ENCODE measurements at places on chromosomes 2 and 18.

DNA sequence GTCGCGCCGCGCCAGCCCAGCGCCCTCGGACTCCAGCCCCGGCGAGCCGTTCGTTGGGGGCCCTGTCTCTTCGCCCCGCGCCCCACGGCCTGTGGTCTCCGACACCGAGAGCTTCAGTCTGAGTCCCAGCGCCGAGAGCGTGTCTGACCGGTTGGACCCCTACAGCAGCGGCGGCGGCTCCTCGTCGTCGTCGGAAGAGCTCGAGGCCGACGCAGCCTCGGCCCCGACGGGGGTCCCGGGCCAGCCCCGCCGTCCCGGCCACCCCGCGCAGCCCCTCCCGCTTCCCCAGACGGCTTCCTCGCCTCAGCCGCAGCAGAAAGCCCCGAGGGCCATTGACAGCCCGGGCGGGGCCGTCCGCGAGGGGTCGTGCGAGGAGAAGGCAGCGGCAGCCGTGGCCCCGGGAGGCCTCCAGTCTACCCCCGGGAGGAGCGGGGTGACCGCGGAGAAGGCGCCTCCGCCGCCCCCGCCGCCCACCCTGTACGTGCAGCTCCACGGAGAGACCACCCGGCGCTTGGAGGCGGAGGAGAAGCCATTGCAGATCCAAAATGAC, 1.4 kb downstream of the PHLPP1 start:
- DNase-seq, result no peak

DNA sequence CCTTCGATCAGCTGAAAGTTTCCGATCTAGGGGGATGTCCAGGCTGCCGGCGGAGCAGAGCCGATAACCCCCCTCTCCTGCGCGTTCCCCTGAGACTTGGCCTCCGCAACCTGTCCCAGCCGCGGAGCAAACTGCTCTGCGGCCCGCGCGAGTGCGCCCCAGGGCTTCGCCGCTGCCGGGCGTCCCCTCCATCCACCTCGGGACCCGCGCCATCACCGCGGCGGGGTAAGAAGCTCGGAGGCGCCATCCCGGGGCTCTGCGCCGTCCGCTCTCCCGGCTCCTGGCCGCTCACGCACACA, 990 bp upstream of the GDF7 start:
- DNase-seq, result no peak

DNA sequence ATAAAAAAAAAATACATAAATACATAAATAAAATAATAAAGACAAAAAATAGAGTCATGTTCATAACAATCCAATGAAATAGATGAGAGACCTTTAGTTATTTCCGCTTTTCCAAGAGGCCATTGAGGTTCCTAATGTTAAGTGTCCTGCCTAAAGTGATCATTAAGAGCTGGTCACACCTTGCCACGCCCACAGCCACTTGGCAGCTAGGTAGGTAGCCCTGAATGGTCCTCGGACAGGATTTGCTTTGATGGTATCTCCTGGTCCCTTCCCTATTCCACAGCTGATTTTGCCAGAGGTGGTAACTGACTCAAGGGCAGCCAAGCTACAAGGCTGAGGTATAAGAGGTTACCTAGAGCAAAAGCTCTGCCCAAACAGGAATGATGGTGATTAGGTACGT, 24.5 kb upstream of the TANC1 start:
- DNase-seq, result no peak

DNA sequence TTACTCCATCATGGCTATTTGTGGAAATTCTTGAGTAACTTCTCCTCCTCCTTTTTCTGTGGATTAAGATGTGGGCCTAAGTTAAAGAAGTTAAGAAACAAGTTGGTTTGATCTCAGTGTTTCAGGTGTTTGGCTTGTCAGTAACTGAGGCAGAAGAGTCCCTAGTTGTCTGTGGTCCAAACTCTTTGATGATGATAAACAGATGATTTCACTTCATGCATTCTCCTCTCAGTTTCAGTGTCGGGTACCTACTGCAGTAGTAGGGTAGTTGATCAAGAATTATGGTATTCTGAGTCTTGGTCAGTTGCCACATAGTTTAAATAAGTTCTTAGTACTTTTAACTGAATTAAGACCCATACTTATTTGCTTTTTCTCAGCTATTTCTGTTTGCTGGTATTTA, 85.6 kb downstream of the NCOA1 start:
- DNase-seq, result no peak

DNA sequence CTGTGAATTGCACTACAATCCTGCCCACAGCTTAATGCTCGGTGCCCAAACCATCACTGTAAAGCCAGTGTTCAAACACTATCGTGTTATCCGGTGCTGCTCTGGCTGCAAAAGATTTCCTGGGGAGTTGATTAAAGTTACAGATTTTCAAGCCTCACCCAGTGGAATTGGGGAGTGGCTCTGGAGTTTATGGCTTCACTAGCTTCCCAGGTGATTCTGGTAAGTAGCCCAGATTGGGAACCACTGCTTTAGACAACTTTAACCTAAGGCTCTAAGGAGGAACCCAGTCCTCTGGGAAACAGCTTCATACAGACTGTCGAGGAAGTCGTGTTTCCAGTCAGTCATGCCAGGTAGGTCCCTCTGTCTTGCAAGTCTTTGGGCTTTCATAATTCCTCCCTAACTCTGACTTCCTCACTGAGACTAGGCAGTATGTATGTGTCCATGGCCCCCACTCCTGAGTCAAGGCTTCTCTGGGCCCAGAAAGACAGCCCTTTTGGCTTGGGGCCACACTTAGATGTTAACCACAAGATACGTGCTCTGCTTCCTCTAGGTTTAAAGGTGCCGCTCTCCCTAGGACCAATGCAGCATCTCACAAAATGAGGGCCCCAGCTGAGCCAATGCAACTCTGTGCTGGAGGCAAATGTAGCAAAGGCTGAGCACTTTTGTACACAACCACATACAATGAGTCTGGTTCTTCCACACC, 299.7 kb downstream of the PRKCE start:
- no peak for DNase-seq

- DNase-seq, result no peak
These were observed 8.2 kb downstream of the RND3 start for GRCh38 chr2:150479075-150479915.

GRCh38 chr2:102806250-102806837, 44.5 kb downstream of the TMEM182 start:
- peak; percentile 12 for DNase-seq

- no peak for DNase-seq
These were observed 77.7 kb upstream of the PELI1 start for GRCh38 chr2:64221935-64222334.

GRCh38 chr18:48929212-48929612, 21.6 kb downstream of the SMAD7 start:
- DNase-seq, result no peak

DNA sequence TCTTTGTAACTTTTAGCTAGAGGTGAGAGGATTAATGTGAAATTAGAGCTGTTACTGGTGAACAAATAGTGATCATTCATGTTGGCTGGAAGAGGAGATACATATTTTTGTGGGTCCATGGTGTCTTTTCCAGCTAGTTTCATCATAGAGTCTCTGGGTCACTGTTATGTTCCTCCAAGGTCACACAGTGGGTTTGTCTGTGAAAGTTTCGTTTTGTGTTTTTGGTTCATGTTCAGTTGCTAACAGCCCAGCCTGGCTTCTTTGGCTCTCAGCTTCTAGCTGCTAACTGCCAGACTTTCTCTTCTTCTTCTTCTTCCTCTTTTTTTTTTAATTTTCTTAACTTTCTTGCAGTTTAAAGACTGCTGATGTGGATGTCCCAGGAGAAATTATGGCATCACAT, 480.0 kb upstream of the SYT4 start:
- DNase-seq, result no peak

DNA sequence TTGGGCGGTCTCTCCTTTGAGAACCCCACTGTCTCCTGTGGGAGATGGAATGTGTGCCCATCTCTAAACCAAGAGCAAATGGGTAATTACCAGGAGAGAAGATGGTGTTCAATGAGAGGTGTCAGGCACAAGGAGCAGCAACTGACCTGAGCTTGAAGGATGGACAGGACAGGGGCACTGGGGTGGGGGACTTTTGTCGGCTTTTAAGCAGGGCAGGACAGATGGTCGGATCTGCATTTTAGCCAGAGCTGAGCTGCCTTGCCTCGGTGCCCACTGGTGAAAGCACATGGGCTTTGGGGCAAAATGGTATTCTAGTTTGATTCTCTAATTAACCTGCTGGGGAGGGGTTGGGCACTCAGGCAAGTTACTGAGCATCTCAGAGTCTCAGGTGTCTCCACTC, 98.0 kb downstream of the INHBB start:
- DNase-seq, result no peak

DNA sequence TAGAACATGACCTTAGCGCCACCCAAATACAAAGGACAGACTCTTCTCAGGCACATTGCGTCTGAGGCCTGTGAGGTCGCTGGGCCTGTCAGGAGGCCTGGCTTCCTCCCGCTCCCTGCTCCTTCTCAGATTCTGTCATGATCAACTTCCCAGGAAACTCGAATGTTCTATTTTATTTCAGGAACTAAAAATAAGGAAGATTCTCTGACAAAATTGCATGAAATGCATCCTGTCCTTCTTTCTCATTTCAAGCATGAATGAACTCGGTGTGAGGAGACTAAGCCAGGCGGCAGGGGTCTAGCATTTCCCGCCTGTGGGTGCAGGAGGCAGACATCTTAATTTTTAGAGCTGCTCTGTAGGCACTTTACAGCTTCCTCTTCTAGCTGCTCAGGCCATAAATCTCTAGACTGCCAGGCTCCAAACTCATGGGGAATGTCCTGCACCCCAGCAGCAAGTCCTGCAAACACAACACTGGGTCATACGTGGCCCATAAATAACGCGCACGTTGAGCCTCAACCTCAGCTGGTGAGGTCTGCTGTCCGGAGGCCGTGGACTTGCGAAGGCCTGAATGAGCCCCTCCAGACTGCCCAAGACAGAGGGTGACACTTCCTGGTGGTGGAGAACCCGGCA, 109.7 kb upstream of the ZNF236 start:
- no peak for DNase-seq

DNA sequence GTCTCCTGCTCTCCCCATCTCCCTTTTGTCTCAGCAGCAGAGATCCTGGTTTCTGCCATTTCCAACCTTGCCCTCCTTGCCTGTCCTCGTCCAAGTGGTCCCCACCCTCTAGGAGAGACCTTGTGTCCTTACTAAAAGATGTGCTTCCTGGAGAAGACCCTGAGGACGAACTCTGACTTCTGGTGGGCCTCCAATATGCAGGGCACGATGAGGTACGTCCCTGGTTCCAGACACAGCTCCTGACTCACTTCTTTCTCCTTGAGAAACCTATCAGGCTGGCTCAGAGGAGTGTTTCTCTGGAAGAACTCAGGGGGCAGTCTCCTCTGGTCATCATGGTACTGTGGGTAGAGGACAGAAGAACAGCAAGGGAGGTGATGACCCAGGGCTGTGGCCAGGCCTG, 28.2 kb downstream of the CAPN14 start:
- DNase-seq, result no peak

GRCh38 chr2:88627055-88627855, at the start of gene EIF2AK3:
EIF2AK3 (minus strand) TSS chr2:88627464; CDS start chr2:88627274, 190 bp downstream.
- DNase-seq, result peak; percentile 100

DNA sequence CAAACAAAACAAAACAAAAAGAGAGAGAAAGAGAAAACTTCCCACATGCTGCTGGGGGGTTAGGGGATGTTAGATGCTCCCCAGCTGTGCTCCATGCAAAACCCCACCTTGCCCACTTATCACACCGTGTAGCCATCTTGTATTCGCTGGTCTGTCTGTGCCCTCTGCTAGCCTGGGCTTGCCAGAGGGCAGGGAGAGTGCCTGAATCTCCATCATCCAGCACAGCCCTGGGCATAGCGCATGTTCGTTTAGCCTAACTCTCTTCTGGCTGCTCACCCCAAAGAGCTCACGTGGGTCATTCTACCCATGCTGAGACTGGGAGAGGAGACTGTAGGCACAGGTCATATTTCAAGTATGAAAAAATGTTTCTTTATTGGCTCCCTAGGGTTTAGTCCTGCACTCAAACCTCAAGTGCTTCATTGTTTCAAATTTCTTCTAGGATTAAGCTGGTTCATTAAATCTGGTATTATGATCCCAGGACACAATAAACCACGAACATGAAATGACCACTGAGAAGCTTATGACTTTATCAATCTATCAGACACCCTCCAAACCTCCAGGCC, 100.5 kb downstream of the KCNF1 start:
- DNase-seq, result no peak

DNA sequence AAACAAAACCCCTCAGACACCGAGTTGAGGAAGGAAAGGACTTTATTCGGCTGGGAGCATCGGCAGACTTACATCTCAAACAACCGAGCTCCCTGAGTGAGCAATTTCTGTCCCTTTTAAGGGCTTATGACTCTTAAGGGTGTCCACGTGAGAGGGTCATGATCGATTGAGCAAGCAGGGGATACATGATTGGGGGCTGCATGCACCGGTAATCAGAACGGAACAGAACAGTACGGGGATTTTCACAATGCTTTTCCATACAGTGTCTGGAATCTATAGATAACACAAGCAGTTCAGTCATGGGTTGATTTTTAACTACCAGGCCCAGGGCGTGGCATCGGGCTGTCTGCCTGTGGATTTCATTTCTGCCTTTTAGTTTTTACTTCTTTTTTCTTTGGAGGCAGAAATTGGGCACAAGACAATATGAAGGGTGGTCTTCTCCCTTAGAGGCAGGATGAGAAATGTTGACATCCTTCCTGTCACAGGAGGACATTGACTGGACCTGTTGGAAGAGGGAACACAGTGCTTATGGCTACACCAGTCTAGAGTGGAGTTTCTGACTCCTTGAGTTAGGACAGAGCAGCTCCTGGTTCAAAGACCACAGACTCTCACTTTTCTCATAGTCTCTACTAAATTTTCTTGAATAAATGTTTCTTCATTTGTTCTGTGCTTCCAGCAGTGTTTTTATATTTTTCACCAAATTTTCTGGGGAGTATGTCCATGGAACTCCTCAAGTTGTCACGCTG, 35.8 kb downstream of the SPOPL start:
- no peak for DNase-seq

GRCh38 chr2:79437433-79438267, 75.2 kb upstream of the CTNNA2 start:
- DNase-seq, result no peak

GRCh38 chr18:69865776-69866175, 81.9 kb downstream of the CD226 start:
- DNase-seq, result no peak

GRCh38 chr2:46020416-46020815, 276.8 kb upstream of the EPAS1 start:
- DNase-seq, result no peak

- no peak for DNase-seq
These were observed 129.2 kb upstream of the KCNH7 start for GRCh38 chr2:162967811-162968210.

- DNase-seq, result no peak
These were observed 51.8 kb downstream of the AKAIN1 start for GRCh38 chr18:5145168-5145825.

DNA sequence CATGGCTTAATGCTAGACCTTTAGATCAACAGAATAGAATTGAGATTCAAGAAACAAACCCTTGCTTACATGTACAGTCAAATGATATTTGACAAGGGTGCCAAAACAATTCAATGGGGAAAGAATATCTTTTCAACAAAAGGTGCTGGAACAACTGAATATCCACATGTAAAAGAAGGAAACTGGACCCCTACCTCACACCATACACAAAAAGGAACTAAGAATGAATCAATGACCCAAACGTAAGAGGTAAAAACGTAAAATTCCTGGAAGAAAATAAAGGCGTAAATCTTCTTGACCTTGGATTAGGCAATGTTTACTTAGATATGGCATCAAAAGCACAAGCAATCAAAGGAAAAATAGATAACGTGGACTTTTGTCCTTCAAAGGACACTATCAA, 43.1 kb downstream of the BAZ2B start:
- no peak for DNase-seq

Measured in GM12864 (cell line).